ENCODE measurements at places on chromosomes 7 and 10.
A peak's percentile ranks its signal among the peaks of the same experiment; 100 is the strongest.

- DNase-seq = no peak
These were observed 3.1 kb downstream of the AKR1B10 start for GRCh38 chr7:134530460-134530859.

GRCh38 chr7:42495256-42495655 is 258.2 kb upstream of the GLI3 start:
- no peak for DNase-seq

GRCh38 chr7:105354383-105354782 is 34.3 kb downstream of the SRPK2 start:
- DNase-seq = no peak

GRCh38 chr7:127673902-127674301 is 21.9 kb downstream of the SND1 start:
- DNase-seq = no peak

DNA sequence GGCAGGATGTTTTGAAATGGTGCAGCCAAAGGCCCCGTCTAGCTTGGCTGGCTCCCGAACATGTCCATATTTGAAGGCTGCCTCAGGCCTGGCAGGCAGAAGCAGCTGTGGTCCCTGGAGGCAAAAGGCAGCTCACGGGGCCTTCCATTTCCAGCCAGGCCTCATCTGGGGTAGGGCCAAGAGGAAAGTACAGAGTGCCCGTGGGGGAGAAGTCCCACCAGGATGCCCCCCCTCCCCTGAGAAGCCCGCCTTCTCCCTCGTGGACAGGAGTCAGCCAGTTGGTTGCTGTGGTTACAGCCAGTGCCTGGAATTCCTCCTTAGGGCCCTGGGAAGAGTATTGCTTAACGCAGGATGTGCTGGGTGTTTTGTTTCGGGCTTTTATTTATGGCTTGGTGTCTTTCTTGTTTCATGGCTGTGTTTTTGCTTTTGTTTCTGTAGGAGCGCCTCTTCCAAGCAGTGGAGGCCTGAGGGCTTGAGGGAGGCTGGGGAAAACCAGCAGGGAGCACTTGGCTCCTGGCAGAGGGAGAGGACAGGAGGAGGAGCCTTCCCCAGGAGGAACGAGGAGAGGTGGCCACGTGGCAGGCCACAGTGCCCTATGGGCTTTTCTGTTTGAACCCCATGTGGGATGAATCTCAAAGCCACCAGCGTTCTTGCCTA is 45.4 kb downstream of the CHST3 start:
- no peak for DNase-seq

GRCh38 chr10:28754930-28755718 is 77.8 kb downstream of the BAMBI start:
- no peak for DNase-seq

DNA sequence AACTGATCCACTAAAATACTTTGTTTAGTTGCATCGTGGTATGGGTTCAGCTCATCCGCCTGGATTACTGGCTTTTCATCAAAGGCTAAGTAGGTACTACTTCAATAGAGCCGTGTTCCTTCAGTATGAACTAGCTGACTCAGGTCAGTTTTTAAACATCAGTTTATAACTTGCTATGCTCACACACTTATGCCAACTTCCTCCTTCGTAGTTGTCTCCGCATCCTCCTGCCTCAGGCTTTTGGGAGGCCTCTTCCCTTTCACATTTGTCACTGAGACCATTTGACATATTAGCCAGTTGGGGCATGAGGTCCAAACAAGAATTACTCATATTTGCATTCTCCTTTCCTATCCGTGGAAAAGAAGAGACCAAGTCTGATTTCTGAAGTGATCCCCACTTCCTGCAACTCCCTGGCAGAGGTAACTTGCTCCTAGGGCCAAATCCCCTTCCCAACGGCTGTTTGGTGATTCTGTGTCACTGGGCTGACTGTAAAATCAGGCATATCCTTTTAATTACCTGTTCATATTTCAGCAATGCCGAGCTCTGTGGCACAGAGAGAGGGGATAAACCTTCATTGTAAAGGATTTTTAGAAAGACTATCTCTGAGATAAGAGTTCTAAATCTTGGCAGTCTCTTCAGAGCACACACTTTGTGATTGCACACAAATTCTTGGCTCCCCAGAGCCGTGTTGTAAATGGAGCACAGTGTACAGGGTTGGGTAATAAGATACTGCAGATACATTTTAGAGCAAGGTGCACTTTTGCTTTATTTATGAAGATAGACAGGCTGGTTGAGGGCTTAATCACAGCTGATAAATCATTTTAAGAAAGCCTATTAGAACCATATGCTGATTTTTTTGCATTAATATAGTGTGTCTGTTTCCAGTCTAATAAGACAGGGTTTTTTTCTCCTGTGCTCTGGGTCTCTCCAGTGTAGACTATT is 108.0 kb downstream of the CREB5 start:
- DNase-seq = peak; percentile 49

DNA sequence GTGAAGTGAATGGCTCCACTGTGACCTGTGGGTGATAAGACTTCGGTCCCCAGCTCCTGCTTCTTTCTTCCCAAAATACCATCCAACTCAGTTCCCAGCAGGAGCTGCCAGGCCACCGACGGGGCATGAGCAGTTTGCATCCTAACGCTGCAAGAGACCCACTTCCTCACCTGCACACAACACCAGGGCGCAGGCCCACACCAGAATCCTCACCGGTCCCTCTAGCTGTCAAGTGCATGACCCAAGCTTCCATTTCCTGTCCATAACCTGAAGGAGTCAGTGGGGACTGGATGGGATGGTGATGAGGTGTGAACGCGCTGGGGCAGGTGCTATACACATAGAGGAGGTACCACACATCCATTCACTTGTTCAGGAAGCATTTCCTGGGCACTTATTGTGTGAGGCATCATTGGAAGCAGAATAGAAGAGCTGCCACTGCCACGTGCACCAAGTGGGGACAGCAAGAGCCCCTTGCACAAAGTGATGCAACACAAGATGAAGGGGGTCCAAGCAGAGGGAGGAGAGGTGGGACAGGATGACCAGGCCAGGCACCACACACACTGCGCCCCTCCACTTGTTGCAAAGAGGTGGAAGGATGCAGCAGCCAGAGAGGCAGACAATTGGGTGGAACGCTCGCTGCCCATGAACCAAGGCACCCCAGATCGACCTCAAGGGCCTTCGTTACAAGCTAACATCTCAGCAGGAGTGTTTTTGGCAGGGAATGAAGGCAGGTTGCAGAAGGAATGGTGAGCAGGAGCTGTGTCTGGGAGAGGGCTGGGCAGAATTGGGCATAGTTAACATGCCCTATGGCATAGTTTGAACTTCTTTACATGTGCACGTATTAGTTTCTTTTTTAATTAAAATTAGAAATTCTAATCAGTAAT is 605.8 kb upstream of the MGMT start:
- DNase-seq = no peak

DNA sequence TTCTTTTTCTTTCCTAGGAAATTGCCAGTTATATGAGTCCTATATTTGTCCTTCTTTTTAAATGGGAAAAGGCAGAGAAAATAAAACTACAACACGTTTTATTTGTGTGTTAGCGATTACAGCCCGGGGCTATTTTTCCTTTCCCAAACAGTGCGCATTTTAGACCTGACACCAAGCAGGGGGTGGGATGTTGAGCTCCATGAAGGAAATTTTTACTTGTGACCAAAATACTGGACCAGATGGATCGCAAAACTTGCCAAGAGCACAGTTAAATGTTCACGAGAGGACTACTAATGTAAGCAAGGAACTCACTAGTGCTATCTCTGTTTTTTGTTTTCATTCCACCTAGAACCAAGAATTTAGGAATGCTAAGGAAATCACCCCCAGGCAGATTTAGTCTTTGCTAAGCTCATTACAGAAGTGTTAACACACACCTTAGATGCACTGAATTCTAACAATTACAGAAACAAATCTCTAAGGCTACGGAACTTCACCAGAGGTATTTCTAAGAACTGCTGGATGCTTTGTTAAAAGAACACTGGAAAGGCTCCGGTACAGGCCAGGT is 114.8 kb downstream of the JAZF1 start:
- no peak for DNase-seq

DNA sequence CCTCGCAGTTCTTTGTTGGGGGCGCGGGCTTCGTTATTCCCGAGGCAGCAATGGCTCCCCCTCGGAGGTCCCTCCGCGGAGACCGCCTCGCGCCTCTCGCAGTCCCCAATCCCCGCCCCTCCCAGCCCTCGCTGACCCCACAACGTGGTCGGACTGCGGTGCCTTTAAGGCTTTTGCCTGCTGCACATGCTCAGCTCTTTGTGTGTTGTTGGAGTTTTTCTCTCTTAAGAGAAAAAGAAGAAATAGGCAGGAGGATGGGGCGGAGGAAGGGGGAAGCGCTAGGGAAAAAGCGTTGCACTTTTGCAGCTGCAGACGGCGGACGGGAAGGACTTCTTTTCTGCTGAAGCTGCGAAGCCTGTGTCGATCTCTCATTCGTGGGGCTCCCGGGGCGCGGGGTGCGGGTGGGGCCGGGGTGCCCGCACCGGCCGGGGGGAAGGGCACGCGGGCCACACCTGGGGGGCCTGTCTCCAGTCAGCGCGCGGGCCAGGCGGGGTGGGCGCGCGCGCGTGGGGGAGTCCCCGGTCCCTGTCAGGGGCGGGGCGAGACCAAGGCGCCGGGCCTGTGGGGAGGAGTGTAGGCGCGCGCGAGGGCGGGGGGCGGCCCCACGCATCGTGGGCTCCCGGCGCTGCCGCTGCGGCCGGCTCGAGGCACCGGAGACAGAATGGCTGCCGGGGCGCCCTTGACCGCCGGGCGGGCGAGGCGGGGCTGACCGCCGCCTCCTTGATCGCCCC is 445 bp upstream of the ATRNL1 start:
- DNase-seq = no peak

Data from NCI-H524 treated with DMSO at 0.1 percent for 48 hours (cell line).